ENCODE measurements at places on chromosomes 16 and 17.
A peak's percentile ranks its signal among the peaks of the same experiment; 100 is the strongest.

GRCh38 chr16:21568502-21569189 is 30.7 kb upstream of the METTL9 start:
- DNase-seq = no peak

- DNase-seq = peak; percentile 79
These were observed at the start of gene CCDC92B for GRCh38 chr17:2749058-2749783. CCDC92B (minus strand) TSS chr17:2749652; CDS start chr17:2735145, 14,507 bp downstream.

- no peak for DNase-seq
These were observed 378.4 kb upstream of the ASIC2 start for GRCh38 chr17:33671491-33671890.

GRCh38 chr16:67803894-67804293 is 2.5 kb downstream of the RANBP10 start:
- DNase-seq = no peak

GRCh38 chr16:52528393-52529065 is 18.4 kb downstream of the TOX3 start:
- DNase-seq = no peak

GRCh38 chr17:33046361-33047255 is 55.0 kb downstream of the SPACA3 start:
- DNase-seq = no peak

GRCh38 chr16:67447508-67448076 is 16.7 kb downstream of the HSD11B2 start:
- peak; percentile 77 for DNase-seq

DNA sequence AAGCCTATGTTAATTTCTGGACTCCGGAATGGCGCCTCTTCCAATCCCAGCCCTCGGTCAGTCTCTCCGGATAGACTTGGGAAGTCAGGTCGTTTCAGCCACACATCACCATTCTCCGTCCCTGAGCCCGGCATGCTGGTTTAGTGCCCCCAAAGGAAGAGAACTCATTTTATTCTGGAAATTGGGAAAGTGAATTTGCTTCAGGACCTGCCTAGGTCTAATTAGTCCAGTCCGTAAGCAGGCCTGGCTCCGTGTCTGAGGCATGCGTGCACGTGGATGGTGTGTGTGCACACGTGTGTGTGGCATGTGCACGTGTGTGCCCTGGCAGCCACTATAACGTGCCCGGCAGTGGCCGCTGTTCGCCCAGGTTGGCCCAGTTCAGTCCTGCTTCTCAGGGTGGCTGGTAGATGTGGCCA is 77.4 kb downstream of the RPA1 start:
- DNase-seq = no peak

DNA sequence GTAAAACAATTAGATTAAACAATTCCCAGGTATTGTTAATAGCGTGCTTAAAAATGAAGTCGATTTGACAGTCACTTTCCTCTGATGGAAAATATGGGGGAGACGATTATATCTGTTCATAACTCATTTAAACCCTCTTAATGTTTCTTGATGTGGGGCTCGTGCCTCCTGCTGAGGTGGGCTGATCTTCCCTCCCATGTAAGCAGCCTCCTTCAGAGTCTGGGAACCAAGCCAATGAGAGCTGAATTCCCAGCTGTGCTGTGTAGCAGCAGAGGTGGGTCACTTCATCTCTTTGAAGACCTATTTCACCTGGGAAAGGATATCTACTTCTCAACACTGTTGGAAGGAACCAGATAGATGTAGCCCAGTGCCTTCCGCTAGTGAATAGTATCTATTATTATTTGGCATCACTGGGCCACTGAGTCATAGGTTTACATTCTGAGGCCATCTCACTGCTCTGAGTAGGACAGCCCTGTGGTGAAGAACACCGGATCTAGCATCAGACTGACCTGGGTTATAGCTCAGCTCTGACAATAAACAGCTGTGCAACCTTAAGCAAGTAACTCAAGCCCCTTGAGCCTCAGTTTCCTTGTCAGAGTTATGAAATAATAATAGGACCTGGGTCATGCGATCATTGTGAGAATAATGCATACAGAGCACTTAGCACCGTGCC is 85.3 kb upstream of the C16orf82 start:
- DNase-seq = no peak

GRCh38 chr16:6704306-6704930 is 628.2 kb upstream of the RBFOX1 start:
- DNase-seq = no peak

DNA sequence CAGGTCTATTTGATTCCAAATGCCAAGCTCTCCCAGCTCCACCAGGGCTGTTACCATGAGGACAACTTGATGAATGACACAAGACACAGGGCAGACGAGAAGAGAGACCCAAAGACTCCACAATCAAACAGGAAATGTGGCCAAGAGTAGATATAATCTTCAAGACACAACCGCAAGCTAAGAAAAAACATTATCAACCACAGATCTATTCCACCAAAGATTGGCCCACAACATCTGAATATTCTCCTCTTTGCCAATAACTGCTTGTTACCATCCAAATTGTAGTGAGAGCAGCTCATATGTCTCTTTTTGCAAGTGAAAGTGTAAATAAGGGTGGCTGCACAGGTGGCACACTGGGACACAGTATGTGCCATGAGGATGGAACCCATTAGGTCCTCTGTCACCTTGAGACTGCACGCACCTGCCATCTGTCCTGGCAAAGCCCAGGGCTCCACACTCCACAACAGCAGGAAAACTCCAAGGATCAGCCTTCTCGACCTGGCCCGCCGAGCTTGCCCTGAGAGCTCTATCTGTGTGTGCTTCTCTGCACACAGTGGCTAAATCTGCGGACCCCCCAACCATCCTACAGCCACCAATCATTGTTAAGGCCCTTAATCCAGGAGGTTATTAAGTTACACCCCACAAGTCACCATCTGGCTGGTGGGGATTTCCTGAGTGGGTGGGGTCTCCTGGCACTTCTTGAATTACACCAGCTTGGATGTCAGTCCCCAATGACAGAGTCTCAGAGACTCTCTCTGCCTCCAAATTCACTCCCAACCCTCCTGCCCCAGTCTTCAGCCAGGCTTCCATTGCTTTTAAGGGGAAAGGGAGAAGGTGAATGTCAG is 50.5 kb downstream of the DYNLRB2 start:
- no peak for DNase-seq

DNA sequence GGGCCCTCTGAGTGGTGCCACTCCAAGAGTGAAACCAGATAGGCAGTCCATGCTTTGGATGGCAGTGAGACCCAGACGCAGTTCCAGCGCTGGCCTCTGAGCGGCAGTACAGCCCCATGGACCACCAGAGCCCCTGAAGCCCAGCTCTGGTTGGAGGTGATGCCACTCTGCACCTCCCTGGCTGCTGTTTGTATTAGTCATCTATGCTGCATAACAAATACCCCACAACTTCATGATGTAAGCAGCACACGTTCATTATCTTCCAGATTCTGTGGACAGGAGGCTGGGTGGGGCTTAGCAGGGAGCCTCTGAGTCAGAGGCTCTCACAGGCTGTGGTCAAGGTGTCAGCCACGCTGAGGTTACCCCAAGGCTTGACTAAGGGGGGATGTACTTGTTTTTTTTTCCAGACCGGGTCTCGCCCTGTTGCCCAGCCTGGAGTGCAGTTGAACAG is 5.1 kb upstream of the NME4 start:
- DNase-seq = peak; percentile 71

DNA sequence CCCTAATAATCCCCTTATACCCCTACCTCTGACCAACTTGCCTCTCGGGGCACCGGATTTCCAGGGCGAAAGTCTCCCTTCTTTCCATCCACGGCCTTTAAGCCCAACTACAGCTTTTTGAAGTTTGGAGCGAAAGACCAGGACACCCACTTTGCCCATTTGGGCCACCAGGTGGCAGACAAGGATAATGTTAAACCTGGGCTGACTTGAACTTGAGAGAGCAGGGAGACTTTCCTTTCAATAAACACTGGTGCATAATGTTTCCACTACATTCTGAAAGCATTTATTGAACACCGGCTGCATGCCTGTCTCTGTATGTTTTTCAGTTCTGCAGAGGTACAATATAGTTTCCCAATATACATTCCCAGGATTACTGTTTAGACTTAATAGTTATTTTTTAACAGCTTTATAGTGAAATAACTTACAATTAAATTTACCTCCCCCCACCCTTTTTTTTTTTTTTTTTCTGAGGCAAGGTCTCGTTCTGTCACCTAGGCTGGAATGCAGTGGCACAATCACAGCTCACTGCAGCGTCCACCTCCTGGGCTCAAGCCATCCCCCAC is 6.9 kb upstream of the CES3 start:
- DNase-seq = peak; percentile 78

GRCh38 chr16:87582216-87582965 is 19.9 kb upstream of the JPH3 start:
- peak; percentile 50 for DNase-seq

DNA sequence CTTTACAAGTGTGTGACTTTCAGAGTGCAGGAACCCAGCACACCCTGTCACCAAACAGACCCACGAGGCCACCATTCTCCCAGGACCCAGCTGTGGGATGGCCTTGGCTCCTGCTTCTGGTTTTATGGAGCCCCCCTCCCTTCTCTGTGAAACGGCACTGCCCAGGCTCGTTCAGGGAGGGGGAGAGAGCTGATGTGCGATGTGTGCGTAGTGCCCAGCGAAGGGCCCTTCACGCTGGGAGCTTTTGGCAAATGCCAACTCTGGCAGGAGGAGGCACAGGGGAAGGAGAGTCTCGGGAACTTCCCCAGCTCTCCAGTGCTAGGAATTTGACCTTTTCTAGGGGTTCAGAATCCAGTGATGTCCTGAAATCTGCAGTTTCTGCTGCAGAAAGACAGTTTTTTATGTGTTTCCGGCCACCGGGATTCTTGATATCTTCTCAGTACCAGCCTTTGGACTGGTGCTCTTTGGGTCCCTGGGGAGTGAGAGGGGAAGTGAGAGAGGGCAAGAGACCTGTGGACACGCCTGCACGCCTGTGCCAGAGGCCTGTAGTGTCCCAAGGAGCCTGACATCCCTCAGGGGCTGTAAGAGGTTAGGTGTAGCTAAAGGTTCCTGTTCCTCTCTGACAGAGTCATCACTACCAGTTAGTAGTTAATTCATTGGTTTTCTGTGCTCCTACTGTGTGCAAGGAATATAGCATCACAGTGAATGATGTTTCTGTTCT is 45.1 kb downstream of the CMIP start:
- no peak for DNase-seq

DNA sequence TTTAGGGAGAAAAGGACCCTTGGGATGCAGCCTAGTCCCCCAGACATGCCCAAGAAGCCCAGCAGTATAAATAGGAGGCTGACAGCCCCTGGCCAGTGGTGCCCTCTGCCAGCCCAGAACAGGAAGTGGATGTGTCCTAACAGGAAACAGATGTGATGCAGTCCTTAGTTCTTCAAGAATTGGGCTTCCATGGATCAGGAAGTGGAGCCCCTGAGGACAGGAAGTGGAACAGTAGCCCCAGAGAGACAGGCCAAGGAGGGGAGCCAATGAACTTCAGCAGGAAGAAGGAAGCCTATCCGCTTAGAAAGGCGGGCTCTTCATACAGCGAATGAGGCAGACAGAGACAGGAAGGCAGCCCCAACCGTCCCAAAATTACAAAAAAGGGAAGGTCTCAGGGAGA is 7.2 kb downstream of the CTF1 start:
- no peak for DNase-seq

DNA sequence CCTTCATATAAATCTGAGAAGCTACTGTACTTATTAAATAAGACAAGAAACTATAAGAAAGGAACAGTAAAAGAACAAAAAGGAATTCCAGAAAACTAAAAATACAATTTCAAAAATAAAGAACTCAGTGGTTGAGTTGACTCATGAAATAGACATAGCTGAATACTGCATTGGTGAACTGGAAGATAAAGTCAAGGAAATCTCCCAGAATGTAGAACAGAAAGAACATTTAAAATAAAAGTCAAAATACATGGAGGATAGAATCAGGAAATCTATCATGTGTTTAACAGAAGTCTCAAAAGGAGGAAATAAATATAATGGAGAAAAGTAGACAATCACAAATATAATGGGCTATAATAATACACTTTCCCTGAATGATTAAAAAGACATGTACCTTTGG is 136.4 kb upstream of the PMFBP1 start:
- no peak for DNase-seq

GRCh38 chr17:31408586-31408985 is 17.1 kb downstream of the RAB11FIP4 start:
- DNase-seq = no peak

DNA sequence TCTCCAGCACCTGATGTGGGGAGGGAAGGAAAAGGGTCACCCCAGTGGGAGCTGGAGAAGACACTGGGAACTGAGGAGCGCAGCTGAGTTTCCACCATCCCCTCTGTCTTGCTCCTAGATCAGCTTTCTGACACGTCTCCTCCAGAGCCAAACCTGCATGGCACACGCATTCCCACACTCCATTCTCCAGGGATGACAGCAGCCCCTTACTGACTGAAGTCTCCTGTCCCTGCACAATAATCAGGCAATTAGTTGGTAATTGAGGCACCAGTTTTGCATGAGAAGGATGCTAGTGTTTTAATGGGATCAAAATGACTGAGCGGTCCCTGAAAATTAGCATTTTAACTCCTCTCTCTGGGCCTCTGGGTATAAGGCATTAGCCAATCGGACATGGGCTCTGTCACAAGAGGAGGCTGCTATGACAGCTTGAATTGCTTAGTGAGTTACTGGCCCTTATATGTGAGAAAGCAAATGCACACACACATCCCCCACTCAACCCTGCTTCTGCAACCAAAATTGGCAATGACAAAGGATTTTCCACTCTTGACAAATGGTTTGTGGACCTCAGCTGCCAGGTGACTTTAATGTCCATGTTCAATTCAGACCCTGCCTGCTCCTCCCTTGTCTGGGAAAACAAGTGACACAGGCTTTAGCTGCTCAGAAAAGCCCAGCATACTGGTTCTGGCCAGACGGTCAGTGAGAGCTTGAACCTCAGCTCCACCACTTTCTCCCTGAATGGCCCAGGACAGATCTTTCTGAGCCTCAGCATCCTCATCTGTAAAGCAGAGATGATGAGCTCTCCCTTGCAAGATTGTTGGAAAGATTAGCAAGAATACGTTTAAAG is 57.2 kb upstream of the SREBF1 start:
- DNase-seq = no peak

- DNase-seq = no peak
These were observed 432.5 kb downstream of the CDH13 start for GRCh38 chr16:83059237-83059636.

GRCh38 chr16:72112452-72112792 is 18.8 kb downstream of the DHX38 start:
- no peak for DNase-seq

DNA sequence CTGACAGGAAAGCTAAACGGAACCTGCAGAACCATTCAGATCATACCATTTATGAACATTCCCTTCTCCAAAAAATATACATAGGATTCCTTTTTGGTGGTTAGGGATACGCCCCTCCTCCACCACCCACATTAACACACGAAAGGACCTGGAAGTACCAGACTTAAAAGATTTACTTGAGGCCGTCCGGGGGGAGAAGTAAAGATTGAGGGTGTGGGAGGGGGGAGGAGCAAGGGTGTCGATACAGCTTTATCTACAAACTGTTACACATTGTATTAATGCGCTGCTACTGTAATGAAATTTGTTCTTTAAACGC is 537 bp downstream of the PALB2 start:
- DNase-seq = peak; percentile 39

- DNase-seq = peak; percentile 60
These were observed 1.1 kb upstream of the PGAP3 start for GRCh38 chr17:39688945-39689344.

- peak; percentile 25 for DNase-seq
These were observed 952 bp downstream of the BMERB1 start for GRCh38 chr16:15435216-15435864.
